Adrenal gland (tissue), 19 donors: ENCODE measurements at places on chromosomes 16 and 17.
A peak's percentile ranks its signal among the peaks of the same experiment; 100 is the strongest.

DNA sequence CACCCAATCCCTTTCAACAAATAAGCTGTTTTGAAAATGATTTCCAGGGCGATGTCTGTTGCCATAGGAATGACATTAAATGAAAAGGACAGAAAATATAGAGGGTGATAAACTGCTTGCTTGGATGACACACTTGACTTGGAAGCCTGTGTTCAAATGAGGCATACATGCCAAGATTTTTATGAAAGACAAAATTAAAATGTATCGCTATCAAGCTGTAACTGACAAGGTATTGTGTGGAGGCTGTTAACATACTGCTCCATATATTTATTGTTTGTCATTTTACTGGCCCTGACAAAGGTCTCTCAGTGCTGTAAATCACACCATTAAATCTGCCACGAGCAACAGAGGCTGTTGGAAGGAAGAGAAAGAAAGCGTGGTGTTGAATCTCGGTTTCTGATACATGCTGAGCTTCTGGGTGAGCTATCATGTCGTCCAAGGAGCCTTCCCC, 456.2 kb upstream of the SALL1 start:
- DNase-seq: no peak

- no peak for DNase-seq
Observed at GRCh38 chr17:16986391-16986790, 14.5 kb upstream of the TNFRSF13B start.

DNA sequence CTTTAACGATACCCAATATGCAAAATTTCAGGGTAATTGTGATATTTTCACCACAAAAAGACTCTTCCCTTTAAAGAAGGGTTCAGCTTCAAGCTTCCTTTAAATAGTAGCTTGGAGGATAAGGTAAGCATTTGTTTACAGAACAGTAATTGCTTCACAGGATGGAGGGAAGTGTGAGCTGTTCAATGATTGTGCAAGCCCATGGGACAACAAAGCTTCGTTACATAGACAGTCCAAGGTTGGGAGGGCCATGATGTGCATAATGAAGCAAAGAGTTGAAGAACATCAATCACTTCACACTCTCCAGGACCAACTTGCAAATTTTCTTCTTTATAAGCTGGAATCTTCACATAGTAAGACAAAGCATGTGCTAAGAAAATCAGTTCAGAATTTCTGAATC, 145.0 kb upstream of the ASIC2 start:
- no peak for DNase-seq

DNA sequence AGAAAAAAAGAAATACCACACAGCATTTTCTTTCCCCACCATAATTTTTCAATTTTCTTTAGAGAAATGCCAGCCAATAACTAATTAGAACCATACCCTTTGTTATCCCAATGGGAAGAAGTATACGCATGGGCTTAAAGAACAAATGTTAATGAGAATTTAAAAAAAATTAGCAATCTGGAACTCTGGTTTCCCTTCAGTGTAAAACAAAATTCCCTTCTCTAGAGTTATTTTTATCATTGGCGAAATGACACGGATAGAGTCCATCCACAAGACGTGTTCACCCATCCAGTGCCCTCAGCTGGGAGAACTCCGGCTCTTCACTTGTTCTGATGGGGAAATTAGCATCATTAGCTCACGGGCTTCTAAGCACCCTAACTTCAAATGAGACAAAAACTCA, 3.3 kb downstream of the NXN start:
- DNase-seq: no peak

- DNase-seq: peak; percentile 61
Observed at GRCh38 chr16:88534638-88535190, 35.5 kb upstream of the ZC3H18 start.

DNA sequence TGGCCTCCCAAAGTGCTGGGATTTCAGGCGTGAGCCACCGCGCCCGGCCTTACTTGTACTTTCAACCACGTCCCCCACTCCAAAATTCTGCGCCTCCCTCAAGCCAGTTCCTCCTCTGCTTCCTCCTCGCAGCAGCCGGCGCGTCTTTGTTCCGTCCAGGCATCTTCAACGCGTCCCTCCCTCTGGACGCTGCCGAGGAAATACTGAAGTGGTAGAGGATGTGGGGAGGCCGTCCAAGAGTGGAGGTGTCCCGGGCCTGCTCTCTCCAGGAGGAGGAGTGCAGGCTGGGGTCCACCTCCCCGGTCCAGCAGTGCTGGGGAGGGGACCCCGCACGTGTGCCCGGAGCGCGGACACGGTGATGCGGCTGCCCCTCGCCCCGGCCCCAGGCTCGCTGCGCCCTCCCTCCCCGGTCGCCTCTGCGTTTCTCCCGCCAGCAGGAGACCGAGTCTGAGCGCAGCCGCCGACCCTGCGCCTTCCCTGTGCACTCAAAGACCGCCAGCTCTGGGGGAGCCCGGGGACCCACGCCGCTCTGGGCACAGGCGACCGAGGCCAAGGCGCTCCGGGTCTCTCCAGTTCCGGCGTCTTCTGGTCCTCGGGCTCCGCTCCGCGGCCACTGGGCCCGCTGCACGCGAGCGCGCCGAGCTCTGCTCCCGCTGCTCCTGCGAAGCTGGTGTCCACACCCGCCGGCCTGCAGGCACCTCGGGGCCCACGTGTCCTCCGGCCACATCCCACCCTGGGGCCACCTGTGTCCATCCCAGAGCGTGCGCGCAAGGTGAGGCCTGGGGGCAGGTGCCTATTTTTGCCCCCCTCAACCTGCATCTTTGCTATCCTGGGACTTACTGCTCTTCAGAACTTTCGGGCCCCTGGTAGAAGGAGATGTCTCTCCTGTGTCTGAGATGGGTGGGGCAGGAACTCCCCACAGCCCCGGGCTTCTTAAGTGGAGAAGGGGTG, 31.7 kb downstream of the OSBPL7 start:
- DNase-seq: peak; percentile 60

DNA sequence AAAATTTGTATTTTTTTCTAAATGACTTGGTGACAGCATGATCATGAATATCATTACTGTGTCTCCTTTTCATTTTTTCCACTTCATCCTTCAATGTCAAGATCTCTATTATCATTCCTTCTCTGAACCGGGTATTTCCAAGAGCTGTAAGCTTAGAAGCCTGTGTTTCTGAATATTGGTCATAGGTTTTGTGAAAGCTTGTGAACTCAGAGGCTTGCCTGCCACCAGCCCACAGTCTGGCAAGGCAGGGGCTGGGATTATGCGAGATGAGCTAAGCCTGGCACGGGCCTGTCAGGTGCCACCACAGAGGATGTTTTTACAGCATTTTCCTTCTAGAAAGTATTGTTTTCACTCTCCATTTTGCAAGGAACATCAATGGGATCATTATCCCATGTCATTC, 92.8 kb downstream of the MYH10 start:
- no peak for DNase-seq

DNA sequence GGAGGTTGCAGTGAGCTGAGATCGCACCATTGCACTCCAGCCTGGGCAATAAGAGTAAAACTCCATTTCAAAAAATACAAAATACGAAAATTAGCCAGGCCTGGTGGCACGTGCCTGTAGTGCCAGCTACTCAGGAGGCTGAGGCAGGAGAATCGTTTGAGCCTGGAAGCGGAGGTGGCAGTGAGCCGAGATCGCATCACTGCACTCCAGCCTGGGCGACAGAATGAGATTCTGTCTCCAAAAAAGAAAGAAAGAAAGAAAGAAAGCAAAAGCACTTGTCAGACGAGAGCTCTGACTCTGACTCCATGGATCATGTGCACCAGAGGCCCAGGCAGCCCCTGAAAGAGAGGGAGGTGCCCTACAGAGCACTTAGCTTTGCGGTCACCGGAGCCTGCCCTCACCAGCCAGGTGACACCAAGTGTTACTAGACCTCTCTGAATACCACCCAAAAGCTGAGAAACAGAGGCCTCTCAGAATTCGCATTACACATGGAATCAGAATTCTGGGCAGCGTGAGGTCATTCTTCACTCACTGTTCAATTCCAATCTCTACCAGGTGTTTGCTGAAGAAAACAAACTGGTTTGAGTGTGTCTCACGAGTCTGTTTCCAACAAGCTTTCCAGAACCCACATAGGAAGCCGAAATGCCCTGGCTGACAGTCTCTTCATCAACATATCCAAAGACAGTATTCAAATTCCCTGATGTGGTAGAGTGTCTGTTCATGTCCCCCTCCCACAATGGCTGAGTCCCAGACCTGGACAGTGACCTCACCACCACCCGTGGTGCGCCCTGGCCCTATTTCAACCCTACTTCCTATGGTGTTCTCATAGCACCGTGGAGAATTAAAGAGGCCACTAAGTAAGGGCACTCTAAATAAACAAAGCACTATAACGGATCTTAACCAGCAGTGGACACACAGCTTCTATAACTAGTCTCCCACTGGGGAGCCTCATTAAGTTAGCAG, 1.5 kb downstream of the FLCN start:
- DNase-seq: no peak

DNA sequence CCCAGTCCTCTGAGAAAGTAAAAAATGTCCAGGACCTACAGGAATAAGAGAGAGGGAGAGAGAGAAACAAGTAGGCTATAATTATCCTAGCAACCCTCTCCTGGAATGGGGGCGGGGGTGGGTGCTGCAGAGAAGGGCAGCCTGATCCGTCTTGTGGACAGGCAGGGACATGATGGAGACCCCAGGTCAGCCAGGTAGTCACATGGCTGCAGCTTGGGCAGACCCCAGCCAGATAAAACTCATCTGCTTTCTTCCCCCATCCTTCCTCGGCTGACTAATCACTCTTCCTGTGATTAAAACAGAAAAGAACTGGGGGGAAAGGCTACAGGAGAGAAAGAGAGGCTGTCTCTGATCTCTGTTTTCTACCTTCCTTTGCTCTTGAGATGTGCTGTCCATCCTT, 32.6 kb downstream of the COPZ2 start:
- DNase-seq: no peak

GRCh38 chr17:29136998-29137730, 43.0 kb downstream of the MYO18A start:
- DNase-seq: no peak

- DNase-seq: no peak
Observed at GRCh38 chr17:14942526-14943190, 322.5 kb downstream of the PMP22 start.

DNA sequence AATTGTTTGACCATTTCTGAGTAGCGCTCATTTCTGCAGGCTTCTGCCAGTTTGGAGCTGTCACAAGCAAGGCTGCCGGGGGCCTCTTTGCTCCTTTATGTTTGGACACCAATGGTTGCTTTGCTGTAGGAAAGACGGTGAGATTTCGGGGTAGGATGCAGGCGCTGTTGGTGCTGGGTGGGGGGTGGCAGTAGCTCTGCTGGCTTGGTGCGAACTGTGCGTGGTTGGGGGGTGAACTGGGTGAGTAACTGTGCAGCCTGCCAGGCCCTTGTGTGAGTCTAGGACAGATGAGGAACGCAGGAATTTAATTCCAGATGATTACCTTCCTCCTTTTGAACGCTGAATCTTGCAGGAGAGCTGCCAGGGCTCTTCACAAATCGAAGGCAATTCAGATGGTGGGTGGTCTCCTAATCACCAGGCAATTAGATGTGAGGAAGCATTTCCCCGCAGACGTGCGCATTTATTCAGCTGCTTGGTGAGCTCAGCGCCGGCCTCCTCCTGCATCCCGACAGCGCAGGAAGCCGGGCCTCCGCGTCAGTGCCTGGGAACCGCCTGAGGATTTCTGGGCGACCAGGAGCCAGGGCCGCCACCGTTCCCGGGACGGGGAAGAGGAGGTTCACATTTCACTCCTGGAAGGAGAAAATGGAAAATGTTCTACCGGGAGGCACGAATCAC, 154.4 kb downstream of the FOXL1 start:
- no peak for DNase-seq

- DNase-seq: peak; percentile 97
Observed at GRCh38 chr17:42422958-42423712, at the start of gene CAVIN1. Gene CAVIN1, minus strand, starts transcription at chr17:42423256. Its CDS starts 159 bp downstream, at chr17:42423097.

GRCh38 chr17:78933959-78934568, 8.9 kb upstream of the TIMP2 start:
- DNase-seq: peak; percentile 99

- DNase-seq: no peak
Observed at GRCh38 chr17:76200354-76200753, 39.9 kb downstream of the RNF157 start.

DNA sequence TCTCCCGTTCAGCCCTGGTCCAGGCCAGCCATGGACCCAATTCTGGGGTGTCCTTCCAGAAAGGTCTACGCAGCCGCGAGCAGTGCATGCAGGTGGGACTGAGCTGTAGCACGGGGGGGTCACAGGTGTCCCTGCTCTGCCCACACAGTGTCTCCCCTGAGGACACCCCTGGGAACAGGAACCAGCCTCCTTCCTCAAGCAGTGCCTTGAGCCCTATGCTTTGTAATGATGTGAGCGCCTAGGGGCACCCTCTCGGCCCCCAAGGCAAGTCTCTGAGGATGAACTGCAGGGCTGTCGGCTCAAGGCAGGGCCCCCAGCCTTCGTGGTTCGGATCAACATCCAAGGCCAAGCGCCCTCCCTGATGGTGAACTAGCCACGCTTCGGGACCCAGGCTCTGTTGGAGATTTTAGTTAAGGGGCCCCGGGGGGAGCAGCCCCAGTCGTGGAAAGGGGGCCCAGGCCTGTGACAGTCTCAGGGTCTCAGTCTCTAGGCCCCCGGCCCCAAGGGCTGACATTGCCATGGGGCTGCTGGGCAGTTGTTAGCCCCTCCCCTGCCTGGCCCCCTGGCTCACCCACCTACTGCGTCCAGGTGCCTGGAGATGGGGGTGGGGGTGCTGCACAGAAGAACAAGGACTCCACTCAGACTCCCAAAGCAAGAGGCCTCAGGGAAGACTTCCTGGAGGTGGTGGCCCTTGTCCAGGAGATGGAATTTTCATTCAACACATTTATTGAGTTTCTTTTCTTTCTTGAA, 2.3 kb downstream of the IL17C start:
- DNase-seq: no peak

GRCh38 chr17:628089-628941, 86.3 kb downstream of the VPS53 start:
- DNase-seq: no peak

GRCh38 chr17:57046749-57047148, 38.3 kb upstream of the AKAP1 start:
- peak; percentile 18 for DNase-seq

DNA sequence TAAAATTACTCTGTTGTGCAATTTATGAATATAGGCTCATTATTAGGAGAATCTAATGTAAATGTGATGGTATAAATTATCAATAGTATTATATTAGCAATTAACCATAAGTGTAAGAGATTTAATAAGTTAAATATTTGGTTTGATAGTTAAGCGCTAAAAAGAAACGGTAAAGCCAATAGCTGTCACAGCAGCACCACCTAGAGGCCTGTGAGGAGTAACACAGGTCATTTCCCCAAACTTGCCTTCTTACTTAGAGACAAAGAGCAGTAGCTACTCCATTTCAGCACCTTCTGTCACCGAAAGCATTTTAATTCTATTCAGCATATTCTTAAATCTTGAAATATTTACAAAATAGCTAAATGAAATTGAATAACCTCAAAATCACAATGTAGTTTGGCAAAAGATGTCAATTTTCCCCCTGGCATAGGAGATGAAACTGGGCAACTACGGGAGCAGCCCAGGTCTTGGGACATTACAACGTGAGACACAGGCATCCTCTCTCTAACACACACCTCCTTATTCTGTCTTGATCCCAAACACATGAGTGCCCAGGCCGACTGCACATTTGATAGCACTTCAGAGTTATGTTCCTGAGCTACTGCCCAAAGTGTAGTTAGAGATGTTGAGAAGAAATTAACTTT, 14.3 kb upstream of the DYNLRB2 start:
- peak; percentile 32 for DNase-seq
